Activated naive CD8-positive, alpha-beta T cell treated with anti-CD3 and anti-CD28 coated beads for 36 hours (primary cell): ENCODE measurements at places on chromosomes 2 and 18. TPM values are rescaled to one million over a fixed set of nuclear protein-coding genes. Genes with fewer than 3 reads are reported as not detected.

- no peak overlapping the region for H3K27ac ChIP-seq
- DNase-seq = no peak
- H3K36me3 ChIP-seq = no peaks in the 10 kb centered on the region
These were observed 235.5 kb downstream of the GULP1 start for GRCh38 chr2:188527141-188527540.

GRCh38 chr2:169781249-169782013 lies 17.2 kb upstream of the SSB start:
- H3K27me3 ChIP-seq = peaks cover 14% of the 10 kb centered on the region
- DNase-seq = no peak
- no peaks in the 10 kb centered on the region for H3K36me3 ChIP-seq
- no peak overlapping the region for H3K4me3 ChIP-seq
- H3K4me1 ChIP-seq = no peaks in the 10 kb centered on the region

DNA sequence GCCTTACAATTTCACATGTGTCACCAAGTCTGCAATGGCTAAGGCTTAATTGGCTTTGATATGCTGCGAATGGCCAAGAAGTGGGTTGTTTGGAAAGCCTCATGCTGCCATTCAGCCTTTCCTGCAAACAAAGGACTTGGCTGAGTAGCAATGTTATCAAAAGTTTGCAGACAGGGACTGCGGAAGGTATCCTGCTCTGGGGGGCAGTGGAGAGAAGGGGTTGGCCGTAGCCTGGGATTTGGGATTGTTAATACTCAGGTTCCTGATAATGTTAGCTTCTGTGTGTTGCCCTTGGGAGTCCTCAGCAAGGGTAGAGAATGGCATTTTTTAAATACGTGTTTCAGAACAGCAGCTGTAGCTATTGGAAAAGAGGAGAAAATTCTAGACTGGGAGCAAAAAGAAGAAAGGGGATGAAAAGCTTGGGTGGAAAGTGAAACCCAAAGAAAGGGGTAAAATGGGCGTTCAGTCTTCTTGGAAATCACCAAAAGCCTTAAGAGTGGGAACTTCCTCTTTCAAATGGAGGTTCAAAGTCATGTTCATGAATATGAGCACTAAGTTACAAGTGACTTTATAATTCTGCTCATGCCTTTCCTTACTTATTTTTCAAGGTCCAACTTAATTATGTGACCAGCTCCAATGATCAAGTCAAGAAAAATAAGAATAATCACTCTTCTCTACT lies 325.1 kb downstream of the RNF144A start:
- H3K4me3 ChIP-seq = no peak overlapping the region
- H3K4me1 ChIP-seq = peaks cover 10% of the 10 kb centered on the region
- no peaks in the 10 kb centered on the region for H3K27me3 ChIP-seq
- DNase-seq = no peak
- no peaks in the 10 kb centered on the region for H3K36me3 ChIP-seq
- peak overlapping the region; percentile 59 for H3K27ac ChIP-seq

The ACTG2 gene
- 0.12 TPM for total RNA-seq
